Activated naive CD8-positive, alpha-beta T cell treated with anti-CD3 and anti-CD28 coated beads for 36 hours (primary cell): ENCODE measurements at places on chromosomes 3 and 15.

DNA sequence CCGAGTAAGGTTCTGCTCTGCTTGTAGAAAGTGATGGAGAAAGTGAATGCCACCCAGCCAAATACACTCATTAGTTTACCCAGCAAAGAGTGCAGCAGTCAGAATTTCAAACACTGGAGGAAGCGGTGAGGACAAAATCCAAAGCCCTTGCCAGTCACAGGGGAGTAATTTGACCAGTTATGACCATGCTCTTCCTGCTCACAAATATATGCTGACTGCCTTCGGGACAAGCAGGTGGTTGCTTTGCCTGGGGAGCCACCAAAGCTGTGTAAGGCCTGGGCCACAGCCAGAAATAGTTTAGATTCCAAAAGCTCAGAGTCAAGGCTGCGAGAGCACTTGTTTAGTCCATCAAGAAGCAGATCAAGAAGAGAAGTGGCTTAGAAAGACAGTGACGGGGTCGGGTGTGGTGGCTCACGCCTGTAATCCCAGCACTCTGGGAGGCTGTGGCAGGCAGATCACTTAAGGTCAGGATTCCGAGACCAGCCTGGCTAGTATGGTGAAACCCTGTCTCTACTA, 51.0 kb upstream of the ATP13A3 start:
- DNase-seq = no peak

GRCh38 chr3:108088697-108089096, 2.1 kb downstream of the CD47 start:
- peak; percentile 47 for DNase-seq

DNA sequence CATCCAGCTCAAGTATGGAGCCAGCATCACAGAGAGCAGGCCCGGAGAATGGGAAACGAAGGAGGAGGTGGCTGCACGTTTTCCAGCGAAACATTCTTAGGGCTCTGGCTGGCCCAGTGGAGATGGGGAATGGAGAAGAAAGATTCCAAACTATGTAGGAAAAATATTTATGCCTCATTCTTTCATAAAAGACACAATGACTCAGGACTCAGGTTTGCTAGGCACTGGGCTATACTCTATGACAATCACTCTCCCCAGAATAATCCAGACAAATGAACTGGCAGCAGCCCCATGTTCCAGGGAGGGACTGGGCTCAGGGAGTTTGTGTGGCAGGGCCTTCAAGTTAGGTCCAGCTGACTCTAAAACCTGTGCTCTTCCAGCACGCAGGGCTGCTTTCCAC, 110.8 kb upstream of the RAD18 start:
- DNase-seq = no peak

DNA sequence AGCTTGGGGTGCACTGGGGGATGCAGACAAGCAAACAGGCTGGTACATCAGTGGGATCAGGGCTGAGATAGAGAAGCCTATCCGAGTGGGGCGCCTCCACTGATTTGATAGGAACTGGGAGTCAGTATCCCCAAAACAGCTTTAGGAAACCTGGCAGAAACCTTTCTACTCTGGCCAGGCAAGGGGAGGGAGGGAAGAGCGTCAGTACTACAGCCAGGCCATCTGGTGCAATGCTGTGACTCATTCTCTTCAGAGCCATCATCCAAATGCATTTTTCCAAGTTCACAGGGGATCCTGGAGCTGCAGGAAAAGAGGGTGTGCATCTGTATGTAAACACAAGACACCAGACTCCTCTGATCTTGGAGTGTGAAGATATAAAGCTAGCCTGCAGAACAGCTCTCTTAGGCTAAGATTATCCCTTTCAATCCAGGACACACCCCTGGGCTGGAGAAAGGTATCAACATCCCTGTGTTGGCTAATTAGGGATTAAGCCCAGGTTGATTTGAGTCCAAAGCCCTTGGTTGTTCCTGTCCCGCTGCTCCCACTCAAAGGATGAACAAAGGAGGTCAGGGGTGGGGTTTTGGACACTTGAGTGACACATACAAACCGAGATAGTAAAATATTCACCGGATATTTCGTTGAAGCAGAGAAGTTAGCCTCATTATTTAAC, 9.3 kb downstream of the GALNT15 start:
- no peak for DNase-seq

DNA sequence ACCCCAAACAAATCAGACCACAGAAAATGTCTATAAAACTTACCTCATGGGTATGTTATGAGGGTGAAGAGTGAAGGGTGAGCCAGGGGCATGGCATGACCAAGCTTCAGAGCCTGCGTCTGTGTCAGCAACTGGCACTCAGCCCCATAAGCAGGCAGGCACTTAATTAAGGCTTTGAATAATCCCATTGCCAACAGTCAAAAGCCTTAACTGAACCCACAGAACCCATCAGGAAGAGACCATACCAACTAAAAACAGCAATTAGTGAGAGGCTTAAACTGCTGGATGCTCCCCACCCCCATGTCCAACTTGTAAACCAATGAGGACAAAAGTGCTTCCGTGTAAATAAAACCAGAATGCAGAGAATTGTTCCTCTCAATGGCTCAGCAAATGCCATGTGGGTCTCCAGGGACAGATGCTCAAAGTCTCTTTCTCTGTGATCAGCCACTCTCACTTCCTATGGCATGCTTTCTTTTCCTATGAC, 126.0 kb downstream of the MYLK start:
- DNase-seq = no peak

- peak; percentile 79 for DNase-seq
Measured at GRCh38 chr15:40104865-40105516, 3.7 kb downstream of the BMF start.

GRCh38 chr15:47786371-47786770, 69.1 kb downstream of the SEMA6D start:
- DNase-seq = no peak

GRCh38 chr3:143329567-143330211, 210.1 kb downstream of the CHST2 start:
- no peak for DNase-seq

GRCh38 chr3:49620728-49621127, 53.4 kb upstream of the APEH start:
- DNase-seq = no peak

- no peak for DNase-seq
Measured at GRCh38 chr15:78907577-78907976, 34.9 kb downstream of the MORF4L1 start.

GRCh38 chr3:48466386-48467109, 20.0 kb downstream of the ATRIP start:
- peak; percentile 41 for DNase-seq

- no peak for DNase-seq
Measured at GRCh38 chr15:91678003-91678402, 175.5 kb upstream of the SLCO3A1 start.

DNA sequence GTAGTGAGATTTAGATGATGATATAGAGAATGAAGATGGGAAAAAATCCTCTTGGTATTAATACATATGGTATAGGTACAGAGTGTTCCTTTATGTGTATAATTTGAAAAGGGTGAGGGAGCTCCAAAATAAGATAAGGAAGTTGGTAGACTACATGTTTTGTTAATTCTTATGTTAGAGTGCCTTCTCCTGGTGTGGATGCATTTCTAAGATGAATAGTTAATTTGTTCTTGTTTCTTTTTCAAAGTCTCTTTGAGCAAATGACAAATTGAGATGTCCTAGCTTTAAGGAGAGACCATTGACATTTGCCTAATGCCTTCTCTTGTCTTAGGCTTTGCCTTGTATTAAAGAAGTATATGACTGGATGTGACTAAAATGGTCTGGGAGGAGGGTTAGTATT, 34.1 kb downstream of the AKAP13 start:
- no peak for DNase-seq

DNA sequence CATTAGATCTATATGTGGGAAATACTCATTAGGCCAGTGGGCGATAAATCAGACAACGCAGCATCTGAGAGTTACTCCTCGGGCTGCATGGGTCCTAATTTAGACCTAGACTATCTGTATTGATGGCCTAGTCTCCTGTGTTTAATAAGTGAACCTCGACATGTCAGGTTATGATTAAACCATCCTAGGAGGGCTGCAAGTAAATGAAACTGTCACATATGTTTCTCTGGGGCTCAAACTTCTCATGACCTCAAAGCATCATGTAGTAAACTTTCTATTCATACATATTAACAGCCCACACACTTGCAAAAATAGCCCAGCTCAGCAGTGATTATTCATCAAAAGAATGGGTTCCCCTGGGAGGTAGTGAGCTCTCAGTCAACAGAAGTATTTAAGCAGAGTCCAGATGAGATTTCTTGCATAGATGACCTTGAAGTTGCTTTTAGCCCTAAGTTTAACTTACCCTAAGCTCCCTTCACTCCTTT, 51.6 kb downstream of the RAB11A start:
- DNase-seq = no peak

DNA sequence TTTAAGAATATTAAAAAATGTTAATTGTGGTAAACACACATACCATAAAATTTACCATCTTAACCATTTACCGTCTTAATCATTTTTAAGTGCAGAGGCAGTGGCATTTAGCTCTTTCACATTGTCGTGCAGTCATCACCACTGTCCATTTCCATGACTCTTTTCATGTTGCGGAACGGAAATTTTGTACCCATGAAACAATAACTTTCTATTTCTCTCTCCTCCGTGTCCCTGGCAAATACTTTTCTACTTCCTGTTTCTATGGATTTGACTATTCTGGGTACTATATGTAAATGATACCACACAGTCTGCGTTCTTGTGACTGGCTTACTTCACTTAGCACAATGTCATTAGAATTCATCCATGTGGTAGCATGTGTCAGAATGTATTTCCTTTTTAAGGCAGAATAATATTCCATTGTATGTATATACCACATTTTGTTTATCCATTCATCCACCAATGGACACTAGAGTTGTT, 27.9 kb downstream of the AKAP13 start:
- DNase-seq = peak; percentile 48

DNA sequence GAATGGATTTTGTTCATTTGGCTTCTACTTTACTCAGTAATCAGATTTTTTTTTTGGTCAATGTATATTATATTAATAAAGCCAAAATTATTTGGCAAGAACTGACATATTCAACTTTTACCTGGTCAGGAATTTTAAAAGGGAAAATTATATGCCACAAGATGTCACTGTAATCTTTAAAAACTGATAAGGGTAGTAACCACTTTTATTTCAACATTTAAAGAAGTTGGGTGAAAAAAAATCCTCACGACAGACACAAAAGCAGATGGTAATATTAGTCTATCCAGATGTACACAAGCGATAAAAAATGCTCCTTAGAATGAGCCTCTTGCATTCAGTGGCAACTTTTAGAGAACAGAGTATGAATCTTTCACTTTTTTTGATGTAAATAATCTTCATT, 101.9 kb downstream of the SERPINI1 start:
- DNase-seq = no peak

DNA sequence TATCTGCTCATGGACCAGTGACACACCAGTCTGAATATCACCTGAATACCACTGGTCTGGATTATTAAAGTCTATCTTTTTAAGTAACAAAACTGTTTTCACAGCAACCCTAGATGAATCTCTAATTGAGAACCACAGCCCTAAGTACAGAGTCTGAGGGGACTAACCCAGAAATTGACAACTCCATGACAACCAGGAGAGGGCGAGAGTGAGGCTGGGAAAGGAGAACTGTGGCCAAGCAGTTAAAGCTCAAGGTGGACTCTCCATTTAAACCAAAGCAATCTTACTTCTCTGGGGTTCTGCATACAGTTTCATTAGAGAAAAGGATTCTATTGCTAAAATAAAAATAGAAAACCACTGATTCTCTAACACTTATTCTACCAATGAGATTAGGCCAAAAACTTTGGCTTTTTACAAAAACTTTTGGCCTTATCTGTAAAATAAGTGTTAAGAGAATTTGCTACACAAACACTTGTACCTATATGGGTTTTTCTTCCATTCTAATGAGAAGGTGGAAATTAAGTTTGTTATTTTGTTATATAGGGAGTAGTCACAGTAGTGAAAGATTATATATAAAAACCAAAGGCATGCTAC, 11.4 kb downstream of the NEK10 start:
- peak; percentile 32 for DNase-seq

GRCh38 chr15:20340331-20340811, 201.2 kb downstream of the GOLGA6L6 start:
- no peak for DNase-seq

DNA sequence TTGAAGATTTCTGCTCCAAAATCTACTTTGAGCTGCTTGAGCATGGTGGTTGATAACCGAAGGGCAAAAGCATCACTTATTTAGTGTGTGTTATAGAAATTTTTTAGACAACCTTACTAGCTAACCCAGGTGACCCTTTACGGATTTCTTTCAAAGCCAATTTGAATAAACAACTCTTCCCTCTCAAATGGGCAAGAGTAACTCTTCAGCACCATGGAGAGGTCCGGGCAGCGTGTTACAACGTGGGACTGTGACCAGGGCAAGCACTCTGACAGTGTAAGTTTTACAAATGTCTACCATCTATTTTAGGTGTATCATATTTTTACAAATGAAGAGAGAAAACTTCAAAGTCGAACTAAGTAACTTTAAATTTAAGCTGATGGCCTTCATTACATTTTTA, 471.8 kb downstream of the MFSD1 start:
- DNase-seq = peak; percentile 1

GRCh38 chr15:98217356-98217755, 256.9 kb downstream of the ARRDC4 start:
- DNase-seq = no peak

DNA sequence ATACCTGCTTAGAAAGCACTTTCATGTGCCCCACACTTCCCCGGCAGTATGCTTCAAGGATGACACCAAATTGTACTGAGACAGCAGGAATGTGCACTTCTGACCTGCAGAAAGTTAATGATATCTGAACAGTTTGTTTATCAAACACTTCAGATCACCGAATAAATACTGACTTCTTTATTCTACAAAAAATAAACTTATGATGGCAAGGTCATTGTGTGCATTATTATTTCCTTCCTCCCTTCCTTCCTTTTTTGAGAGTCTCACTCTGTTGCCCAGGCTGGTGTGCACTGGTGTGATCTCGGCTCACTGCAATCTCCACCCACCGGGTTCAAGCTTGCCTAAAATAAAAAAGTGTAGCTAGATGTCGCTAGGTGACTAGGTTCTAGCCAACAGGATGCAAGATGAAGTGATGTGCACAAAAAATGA, 80.3 kb downstream of the FAIM start:
- DNase-seq = no peak

DNA sequence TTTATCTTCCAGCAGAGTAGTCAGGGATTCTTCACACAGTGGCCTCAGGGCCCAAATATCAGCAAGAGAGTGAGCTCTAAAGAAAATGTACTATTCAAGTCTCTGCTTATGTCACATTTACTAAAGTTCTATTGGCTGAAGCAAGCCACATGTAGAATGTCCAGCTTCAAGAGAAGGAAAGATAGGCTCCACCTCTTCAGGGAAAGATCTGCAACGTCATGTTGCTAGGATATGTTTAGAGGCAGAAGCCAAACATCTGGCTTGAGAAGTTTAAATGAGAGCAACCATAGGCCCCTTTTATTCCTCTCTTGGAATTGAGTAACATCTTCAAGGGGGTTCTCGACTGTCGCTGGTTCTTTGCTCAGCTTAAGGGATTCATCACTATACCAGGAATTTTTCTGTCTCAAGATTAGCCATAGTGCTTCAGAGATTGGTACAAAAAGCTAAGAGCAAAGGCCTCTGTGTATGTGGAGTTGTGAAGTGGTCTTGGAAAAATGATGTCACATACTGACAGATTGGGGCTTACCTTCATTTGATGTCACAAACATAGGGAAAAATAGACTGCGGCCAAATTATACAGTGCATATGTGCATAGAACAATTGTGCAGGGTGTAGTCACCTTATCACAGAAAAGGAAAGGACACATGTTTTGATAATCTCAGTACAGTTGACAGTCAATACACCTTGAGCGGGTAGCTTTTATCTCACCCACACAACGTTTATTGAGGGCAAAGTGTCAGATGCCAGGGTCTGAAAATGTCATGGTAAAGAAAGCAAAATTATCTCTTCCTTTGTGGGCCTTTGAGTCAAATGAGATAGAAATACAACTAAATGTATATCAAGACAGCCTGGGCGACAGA, 11.3 kb upstream of the THRB start:
- no peak for DNase-seq
